ENCODE measurements at places on chromosomes 13 and 19.

DNA sequence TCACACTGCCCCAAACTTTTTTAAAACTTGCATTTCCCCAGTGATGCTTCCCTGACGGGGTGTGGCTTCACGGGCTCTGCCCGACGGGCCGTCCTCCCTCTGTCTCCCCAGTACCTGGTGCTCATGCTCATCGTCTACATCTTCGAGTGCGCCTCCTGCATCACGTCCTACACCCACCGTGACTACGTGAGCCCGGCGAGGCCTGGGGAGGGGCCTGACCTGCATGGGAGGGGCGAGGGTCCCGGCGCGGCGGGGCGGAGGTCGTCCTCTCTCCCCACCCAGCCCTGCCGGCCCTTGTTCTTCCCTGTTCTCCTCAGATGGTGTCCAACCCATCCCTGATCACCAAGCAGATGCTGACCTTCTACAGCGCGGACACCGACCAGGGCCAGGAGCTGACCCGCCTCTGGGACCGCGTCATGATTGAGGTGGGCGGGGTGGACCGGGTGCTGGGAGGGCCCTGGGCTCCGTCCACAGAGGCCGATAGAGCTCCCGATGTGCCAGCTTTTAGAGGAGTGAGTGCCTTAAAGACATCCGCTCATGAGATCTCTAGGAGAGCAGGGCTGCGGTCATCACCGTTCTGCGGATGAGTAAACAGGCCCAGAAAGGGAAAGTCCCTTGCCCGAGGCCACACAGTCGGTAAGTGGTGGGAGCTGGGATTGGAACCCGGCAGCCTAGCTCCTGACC, 6.9 kb downstream of the UPK1A start:
- DNase-seq: peak; percentile 63

GRCh38 chr19:11673608-11674041, 65.1 kb downstream of the ZNF823 start:
- peak; percentile 57 for DNase-seq

GRCh38 chr19:55692681-55693081, 17.7 kb downstream of the EPN1 start:
- no peak for DNase-seq

GRCh38 chr13:71751073-71751472, 115.9 kb downstream of the DACH1 start:
- no peak for DNase-seq

DNA sequence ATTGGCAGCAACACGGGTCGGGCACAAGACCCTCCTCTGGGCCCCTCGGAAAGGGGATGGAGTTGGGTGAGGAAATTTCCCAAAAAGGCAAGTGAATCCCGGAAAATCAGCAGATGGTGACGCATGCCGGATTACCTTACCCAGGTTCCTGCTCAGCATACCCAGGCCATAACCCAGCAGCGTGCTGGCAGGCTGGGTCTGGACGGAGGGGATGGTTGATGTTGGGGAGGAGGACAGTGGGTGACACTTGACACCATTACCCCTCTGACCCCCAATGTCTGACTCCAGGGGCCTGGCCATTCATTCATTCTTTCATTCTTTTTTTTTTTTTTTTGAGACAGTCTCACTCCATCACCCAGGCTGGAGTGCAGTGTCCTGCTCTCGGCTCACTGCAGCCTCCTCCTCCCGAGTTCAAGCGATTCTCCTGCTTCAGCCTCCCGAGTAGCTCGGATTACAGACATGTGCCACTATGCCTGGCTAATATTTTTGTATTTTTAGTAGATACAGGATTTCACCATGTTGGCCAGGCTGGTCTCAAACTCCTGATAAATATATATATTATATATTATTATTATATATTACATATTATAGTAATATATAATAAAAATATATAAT, 799 bp downstream of the PVR start:
- DNase-seq: peak; percentile 22

DNA sequence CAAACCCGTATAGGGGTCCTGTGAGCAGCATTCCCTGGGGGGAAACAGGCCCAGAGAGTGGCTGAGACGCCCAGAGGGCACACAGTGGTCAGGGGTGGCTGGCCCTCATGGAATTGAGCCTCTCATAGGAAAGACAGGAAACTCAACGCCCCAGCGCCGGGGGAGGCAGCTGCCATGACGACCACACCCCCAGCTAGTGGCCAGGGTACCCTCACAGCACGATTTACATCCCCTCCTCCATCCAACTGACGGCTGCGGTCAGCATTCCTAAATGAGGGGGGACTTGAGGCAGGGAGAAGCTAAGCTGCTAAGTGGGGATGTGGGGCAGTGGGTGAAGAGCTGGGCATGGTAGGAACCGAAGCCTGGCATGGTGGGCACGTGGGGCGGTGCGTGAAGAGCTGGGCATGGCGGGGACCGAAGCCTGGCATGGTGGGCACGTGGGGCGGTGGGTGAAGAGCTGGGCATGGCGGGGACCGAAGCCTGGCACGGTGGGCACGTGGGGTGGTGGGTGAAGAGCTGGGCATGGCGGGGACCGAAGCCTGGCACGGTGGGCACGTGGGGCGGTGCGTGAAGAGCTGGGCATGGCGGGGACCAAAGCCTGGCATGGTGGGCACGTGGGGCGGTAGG, 10.0 kb downstream of the MED16 start:
- no peak for DNase-seq

- DNase-seq: no peak
Observed at GRCh38 chr19:5012688-5013457, 44.0 kb downstream of the KDM4B start.

GRCh38 chr13:34943436-34944273, 1.6 kb downstream of the NBEA start:
- DNase-seq: no peak

DNA sequence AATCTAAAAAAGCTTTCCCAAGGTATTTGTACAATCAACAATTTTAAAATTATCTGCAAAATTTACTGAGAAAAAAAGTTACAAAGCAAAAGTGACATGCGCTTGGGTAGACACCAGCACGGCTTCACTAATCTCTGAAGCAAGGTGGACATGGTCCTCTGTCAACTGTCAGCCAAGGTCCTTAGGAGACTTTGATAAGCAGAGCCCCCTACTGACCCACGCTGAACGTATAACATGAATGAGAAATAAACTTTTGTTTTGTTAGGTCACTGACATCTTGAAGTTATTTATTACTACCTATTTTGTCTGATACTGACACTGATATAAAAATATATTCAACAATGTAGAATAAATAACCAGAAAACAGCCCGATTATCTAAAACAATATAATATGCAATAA, 100.7 kb upstream of the OBI1 start:
- DNase-seq: no peak

GRCh38 chr13:113861433-113862030, 2.3 kb downstream of the GAS6 start:
- DNase-seq: no peak

DNA sequence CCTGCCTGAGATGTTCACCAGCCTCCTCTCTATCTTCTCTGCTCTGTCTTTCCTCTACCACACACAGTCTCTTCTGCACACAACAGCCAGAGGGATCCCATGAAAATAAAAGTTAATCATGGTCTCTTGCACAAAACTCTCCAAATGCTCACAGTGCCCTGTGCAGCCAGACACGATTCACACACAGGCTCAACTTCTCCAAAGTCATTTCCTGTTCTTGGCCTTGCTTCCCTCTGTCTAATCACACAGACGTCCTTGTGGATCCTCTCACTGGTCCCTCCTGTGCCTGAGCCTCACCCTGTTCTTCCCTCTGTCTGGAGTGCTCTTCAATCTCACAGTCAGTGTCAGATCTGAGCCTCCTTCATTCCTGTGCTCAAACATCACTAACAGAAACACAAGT, 7.8 kb downstream of the SIGLEC12 start:
- DNase-seq: no peak

DNA sequence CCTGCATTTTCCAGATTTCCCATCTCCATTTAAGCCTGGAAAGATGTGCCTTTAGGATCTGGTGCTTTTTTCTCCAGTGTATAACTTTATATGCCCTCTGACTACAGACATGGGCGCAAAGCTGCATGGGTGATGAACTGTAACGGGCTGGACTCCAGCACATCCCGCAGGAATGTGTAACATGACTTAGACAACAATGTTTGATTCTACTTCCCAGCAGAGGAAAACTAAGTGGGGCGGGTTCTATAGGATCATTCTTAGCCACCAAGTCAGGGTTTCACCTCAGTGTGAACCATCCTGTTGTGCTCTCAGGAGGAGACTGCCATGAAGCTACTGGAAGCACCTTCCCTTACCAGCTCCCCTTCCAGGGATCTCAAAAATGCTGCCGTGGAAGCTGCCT, 93.2 kb upstream of the SERP2 start:
- DNase-seq: no peak

DNA sequence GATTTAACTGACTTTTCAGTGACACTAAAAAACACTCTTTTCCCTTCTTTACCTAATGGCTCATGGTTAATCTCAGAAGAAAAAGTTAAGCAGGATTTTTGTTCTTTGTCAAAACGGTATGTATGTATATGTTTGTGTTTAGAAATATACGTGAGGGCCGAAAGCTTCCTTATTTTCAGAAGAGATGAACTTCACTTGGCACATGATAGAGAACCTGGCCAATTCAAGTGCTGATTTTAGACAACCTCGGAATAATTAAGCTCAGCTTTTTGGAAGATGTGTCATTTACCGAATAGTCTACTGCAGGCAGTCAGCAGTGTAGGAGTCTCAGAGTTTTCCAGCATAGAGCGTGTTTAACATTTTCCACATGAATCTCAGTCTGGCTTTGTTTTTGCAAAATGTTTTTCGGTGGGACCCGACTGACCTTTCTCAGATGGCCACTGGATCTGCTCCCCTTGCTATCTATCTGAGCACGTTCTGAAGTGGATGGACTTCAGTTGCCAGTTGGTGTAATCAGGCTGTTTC, 4.6 kb downstream of the RNASEH2B start:
- DNase-seq: no peak

- no peak for DNase-seq
Observed at GRCh38 chr13:60351855-60352615, 45.0 kb upstream of the TDRD3 start.

DNA sequence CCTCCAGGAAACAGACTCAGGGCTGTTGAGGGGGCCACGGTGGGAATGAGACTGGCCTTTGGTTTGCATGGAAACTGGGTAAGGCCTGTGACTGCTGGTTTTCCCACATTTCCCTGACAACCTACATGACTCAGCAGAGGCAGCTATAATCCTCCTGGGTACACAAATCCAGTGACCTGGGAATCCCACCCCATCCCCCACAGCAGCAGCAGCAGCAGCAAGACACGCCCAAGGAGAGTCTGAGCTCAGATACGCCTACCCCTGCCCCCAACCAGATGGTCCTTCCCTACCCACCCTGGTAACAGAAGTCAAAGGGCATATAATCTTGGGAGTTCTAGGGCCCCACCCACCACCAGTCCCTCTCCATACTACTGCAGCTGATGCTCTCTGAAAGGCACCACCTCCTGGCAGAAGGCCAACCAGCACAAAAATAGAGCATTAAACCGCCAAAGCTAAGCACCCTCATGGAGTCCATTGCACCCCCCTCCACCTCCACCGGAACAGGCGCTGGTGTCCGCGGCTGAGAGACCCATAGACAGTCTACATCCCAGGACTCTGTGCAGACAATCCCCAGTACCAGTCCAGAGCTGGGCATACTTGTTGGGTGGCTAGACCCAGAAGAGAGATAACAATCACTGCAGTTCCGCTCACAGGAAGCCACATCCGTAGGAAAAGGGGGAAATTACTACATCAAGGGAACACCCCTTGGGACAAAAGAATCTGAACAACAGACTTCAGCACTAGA, 237.2 kb upstream of the SPRY2 start:
- no peak for DNase-seq

- DNase-seq: no peak
Observed at GRCh38 chr13:66657165-66657881, 572.8 kb downstream of the PCDH9 start.
